ENCODE measurements at places on chromosomes 5 and 9.

- DNase-seq: no peak
Measured at GRCh38 chr9:112120439-112120925, 54.6 kb downstream of the SUSD1 start.

- no peak for DNase-seq
Measured at GRCh38 chr9:18857334-18857733, 175.7 kb downstream of the SAXO1 start.

DNA sequence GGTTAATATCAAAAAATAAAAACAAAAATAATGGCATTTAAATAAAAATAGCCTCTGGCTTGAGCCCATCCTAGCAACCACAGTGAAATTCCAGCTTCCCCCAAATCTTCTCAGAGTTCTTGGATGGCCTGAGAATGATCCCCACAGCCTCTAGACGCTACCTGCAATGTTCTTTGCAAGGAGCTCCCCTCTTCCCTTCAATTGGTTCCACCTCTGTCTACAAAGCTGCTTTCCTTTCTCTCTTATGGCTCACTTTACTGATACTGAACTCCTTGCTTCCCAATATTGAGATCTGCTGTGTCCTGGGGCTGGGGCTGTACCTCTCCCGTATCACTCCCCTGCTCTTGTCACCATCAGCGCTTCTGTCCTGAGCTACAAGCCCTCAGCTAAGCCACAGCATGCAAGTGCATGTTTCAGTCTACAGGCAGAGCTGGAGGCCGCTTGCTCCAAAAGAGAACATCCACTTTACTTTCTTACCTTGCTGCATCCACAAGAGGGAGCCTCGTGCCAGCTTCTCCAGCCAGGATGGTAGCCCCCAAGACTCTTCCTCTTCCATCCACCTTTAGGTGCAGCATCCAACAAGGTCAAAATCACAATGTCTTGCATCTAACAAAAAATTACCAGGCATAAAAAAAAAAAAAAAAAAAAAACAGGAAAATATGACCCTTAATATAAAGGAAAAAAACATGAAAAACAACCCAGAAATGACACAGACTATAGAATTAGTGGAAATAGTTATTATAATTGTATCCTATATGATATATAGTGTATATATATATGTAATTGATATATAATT lies 57.4 kb upstream of the PRSS3 start:
- DNase-seq: peak; percentile 43

DNA sequence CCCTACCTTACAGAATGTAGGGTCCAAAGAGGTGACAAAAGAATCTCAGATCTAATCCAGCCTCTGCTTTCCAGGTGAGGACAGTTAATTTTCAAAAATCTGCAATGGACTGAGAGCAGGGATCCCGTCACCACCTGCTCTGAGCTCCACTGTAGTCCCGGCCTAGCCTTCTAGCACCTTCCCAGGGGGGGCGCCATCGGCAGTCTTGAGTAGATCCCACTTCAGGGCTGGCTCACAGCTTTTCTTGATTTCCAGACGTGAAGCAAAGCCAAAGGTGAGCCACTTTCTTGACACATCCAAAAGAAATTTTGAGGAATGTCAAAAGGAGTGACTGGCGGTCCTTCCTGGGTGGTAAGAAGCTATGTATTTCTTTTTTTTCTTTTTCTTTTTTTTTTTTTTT lies 114.1 kb downstream of the SYK start:
- DNase-seq: no peak

DNA sequence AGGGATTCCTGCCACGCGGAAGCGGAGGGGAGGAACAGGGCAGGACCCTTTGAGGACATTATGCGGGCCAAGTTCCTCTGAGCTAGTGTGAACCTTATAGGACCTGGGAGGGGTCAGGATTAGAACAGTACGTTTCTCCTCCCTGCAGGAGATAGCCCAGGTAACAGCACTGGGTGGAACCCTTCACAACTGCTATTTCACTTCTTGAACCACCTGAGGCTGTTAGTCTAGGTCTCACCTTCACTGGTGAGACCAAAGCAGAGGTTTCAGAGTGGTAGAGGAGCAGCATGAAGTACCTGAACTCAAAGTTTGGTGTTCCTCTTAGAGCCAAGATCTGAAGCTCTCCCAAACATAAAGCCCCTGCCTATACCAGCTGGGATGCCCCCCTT lies 832 bp downstream of the EIF4EBP3 start:
- no peak for DNase-seq

DNA sequence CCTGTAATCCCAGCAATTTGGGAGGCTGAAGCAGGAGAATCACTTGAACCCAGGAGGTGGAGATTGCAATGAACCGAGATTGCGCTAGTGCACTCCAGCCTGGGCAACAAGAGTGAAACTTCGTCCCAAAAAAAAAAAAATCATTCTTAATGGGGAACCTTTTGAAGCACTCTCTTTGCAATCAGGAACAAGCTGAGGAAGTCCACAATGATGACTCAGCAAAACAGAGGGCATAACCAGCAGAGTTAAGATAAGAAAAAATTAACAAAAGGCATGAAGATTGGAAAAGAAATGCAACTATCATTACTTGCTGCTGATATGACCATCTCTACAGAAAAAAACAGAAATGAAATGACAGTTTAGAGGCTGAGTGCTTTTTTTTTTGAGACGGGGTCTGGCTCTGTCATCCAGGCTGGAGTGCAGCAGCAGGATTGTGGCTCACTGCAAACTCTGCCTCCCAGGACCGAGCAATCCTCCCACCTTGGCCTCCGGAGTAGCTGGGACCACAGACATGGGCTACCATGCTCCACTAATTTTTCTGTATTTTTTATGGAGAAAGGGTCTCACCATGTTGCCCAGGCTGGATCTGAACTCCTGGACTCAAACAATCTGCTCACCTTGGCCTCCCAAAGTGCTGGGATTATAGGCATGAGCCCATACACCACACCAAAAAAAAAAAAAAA lies 88.0 kb downstream of the FNBP1 start:
- no peak for DNase-seq

DNA sequence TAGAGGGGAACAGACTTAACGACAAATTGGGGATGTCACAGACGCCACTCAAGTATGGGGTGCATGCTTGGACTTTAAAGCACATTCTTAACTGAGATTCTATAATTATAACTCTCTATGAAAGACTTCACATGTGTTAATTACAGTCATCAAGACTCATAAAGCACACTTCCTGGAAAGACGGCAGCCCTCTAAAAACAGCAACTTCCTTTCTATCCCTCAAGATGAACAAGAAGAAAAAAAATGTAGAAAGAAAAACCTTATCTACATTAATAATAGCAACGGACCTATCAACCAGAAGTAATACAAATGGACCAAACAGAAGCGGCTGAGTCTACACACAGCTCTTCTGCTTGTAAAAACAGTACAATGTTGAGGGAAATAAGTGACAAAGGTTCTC lies 21.2 kb downstream of the GNAQ start:
- no peak for DNase-seq

- DNase-seq: no peak
Measured at GRCh38 chr5:75460942-75461610, 50.4 kb downstream of the CERT1 start.

DNA sequence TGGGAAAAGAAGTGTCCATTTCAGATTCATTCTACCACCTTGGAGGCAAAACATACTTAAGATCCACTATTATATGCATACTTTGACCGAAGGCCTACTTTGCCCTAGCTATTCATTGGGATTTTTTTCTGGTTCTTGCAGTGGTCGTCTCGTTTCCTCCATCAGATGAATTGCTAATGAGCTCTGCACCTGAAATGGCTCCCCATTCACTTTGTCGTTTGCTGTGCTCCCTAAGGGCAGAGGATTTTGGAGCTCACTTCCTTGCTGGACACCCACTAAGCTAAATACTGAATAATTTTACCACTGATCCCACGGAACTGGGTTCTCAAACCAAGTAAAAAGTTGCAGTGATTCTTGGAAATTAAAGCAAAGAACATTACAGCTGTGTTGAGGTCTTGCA lies 1.9 kb downstream of the KDM3B start:
- DNase-seq: no peak

GRCh38 chr5:77374686-77375085 lies 117.4 kb downstream of the WDR41 start:
- no peak for DNase-seq

GRCh38 chr5:93598091-93599000 lies 15.3 kb downstream of the NR2F1 start:
- DNase-seq: no peak

DNA sequence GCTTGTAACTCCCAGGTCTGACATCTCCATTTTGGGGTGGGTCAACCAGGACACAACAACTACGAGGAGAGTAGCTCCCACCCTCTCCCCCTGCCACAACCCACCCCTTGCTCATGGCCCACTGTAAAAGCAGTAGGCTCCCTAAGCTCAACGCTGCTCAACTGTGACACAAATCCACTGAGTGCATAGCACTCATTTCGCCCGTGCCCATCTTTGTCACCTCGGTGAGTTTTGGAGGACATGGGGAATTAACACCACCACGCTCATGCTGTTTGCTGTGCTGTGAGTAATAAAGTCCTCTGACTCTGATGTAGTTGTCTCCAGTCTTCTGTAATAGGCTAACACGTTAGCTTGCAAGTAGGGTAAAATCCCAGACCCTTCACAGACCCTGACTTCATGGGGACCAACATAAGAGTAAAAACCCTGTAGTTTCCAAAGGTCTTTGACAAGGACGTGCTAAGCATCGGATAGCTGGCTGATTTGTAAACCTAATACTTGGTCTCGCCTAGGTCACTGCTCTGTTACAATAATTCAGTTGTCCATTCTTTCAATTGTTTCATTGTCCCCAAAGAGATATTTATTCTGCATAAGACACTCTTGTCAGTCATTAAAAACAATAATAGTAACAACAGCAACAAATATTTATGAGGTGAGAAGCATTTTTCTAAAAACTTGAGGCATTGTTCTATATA lies 7.7 kb downstream of the PLGRKT start:
- no peak for DNase-seq

GRCh38 chr5:146291421-146292074 lies 47.1 kb upstream of the POU4F3 start:
- DNase-seq: peak; percentile 19

DNA sequence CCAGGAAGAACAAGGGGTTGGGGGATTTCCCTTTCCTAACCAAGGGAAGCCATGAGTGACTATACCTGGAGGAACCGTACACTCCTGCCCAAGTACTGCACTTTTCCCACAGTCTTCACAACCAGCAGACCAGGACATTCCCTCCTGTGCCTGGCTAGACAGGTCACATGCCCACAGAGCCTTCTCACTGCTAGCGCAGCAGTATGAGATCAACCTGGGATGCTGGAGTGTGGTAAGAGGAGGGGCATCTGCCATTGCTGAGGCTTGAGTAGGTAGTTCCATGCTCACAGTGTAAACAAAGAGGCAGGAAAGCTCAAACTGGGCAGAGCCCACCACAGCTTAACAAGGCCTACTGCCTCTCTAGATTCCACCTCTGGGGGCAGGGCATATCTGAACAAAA lies 35.9 kb downstream of the SAXO1 start:
- no peak for DNase-seq

DNA sequence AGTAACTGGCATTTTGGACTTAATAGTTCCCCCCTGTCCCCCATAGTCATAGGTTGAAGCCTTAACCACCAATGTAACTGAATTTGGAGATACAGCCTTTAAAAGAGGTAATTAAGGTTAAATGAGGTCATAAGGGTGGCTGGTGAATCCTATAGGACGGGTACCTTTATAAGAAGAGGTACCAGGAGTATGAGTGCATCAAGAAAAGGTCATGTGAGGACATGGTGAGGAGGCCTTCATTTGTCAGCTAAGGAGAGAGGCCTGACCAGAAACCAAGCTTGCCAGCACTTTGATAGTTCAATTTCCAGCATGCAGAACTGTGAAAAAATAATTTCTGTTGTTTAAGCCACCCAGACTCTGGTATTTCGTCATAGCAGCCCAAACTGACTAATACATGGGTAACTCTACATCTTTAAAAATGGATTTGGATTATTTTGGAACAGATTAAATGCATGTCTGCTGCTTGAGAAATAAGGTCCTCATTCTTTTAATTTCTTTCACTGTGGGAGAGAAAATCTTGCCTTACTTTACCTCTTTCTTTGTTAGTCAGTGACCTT lies 9.7 kb downstream of the RASA1 start:
- no peak for DNase-seq

- no peak for DNase-seq
Measured at GRCh38 chr5:154190595-154191304, at the start of gene GALNT10. GALNT10 (plus strand) TSS chr5:154190733; CDS start chr5:154190867, 134 bp downstream.

GRCh38 chr9:93843396-93843795 lies 111.8 kb downstream of the BARX1 start:
- no peak for DNase-seq

DNA sequence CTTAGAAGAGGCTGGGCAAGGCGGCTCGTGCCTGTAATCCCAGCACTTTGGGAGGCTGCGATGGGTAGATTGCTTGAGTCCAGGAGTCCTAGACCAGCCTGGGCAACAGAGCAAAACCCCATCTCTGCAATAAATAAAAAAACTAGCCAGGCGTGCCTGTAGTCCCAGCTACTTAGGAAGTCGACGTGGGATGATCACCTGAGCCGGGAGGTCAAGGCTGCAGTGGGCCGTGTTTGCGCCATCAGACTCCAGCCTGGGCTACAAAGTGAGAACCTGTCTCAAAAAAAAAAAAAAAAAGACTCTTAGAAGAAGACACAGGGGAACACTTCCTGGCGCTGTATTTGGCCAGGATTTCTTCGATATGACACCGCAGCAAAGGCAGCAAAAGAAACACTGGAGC lies 23.7 kb upstream of the NRARP start:
- DNase-seq: no peak

GRCh38 chr5:125551246-125551645 lies 804.8 kb upstream of the ZNF608 start:
- DNase-seq: no peak

- DNase-seq: peak; percentile 57
Measured at GRCh38 chr5:134252671-134253070, 26.8 kb upstream of the PPP2CA start.

DNA sequence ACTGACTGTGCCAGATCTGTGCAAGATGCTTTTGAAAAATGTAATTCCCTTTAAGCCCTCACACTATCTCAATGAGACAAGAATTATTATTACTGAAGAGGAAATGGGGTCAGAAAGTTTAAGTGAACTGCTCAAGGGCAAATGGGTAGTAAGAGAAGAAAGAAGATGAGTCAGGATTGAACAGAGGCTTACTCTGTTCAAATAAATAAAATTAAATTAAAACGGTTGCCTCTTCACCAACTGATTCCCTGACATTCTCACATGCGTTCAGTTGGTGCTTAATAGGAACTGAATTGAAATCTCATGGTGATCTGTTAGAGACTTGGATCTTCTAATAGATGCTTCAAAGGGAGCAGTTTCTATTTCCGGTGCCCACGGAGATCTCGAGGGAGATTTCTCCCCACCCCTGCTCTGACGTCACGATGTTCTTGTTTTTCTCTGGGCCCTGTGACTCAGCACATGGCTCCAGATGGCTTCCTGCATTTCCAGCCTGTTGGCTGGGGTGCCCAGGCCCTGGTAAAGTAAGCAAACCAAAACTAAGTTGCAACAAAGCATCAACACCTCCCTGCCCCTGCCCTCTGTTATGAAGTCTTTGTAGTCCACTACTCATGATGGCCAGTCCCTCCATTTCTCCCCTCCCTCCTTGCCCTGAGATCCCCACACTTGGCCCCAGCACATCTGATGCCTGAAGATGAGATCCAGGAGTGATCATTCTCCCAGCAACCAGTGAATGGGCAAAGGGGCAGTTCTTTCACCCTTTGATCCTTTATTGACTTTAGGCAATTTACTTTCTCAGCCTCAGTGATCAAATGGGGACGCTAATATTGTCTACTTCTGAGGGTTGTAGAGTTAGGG lies 106.1 kb upstream of the CPEB4 start:
- peak; percentile 47 for DNase-seq

- no peak for DNase-seq
Measured at GRCh38 chr5:115949096-115949495, 13.2 kb upstream of the LVRN start.

Data from amniotic stem cell (primary cell).